ENCODE measurements at places on chromosomes 4 and X.

DNA sequence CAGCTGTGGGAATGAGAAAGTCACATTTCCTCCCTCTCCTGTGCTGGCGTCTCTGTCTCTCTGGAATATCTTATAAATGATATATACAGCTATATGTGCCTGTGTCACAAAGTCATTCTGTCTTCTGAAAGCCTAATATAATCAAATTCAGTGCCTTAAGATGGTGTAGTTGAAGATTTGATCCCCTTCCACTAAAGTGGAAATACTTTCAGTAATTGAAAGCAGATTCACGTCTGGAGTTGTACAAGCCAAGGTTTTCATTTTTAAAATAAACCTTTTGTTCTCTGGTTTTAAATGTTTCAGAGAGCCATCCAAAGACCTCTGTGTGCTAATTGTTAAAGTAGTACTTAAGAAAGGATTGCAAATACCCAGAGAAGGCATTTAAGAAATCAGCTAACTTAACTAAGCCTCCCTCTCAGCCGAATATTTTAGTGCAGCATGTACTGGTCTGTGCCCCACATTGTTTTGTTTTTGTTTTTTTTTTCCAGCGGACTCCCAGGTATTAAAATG, 206.8 kb downstream of the TENM3 start:
- DNase-seq, result no peak

GRCh38 chrX:102604327-102604726, 5.0 kb downstream of the ARMCX5 start:
- DNase-seq, result no peak

GRCh38 chr4:54929459-54929858, 195.9 kb downstream of the KDR start:
- DNase-seq, result no peak

GRCh38 chr4:145935253-145936141, 3.1 kb downstream of the ZNF827 start:
- no peak for DNase-seq

DNA sequence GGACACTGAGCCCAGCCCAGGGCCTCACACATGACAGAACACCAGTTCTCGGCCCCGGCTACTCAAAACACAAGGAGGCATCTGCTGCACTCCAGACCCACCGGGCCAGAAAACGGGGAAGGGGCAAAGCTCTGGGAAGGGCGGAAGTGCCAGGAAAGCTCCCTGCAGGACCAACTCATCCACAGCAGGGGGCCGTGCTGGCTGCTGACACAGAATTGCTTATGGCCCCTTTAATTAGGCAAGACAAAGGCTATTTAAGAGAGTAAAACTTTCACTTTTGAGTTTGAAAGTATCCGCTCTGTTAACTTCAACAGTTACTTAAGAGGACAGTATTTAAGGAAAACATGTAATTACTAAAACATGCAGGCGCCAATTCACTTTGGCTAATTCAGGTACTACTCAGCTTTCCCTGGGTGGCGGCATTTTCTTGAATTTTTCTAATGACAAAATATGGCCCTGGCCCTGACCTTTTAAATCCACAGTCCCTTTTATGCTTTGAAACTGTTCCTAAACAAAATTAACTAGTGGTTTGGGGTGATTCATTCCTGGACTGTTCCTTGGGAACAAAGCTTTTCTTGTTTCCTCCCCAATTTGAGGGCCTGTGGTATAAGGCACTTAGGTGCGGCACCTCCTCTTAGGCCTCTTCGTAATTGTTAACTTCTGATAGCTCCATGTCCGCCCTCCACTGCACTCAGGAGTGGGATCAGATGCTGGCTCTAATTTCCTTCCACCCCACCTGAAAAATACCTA, 40.4 kb downstream of the NSG1 start:
- DNase-seq, result no peak
